Cardiac fibroblast (primary cell): ENCODE measurements at places on chromosomes 1 and 21.

- DNase-seq, result peak; percentile 55
Observed at GRCh38 chr1:206967096-206967849, 3.0 kb downstream of the FCAMR start.

GRCh38 chr21:25387665-25388064 is 219.6 kb downstream of the MRPL39 start:
- no peak for DNase-seq

- DNase-seq, result peak; percentile 32
Observed at GRCh38 chr1:38991638-38992411, 749 bp downstream of the AKIRIN1 start.

- no peak for DNase-seq
Observed at GRCh38 chr1:226355669-226356551, 46.9 kb upstream of the LIN9 start.

GRCh38 chr1:56816264-56816663 is 2.9 kb downstream of the FYB2 start:
- peak; percentile 2 for DNase-seq

DNA sequence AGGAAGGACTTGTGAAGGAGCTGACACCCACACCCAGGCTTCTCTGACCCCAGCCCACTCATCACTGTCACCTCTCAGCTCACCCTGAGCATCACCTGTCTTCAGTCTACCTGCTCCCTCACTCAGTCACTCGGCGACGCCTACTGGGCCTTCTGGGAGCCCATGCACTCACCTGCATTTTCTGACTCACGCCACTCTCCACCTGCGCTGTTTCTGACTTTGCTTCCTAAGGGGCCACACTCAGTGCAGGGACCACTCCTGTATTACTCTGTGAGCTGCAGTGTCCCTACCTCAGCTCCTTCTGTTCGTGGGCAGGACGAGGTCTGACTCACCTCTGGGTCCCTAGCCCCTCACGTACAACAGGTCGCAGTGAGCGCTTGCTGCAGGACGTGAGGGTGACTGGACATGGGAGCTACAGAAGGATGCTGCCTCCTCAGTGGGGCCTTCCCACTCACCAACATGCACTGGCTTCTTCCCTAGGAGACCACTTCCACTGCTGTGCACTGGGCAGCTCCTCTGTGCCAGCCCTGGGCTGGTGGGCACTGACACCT is 102.3 kb downstream of the GLIS1 start:
- DNase-seq, result no peak

DNA sequence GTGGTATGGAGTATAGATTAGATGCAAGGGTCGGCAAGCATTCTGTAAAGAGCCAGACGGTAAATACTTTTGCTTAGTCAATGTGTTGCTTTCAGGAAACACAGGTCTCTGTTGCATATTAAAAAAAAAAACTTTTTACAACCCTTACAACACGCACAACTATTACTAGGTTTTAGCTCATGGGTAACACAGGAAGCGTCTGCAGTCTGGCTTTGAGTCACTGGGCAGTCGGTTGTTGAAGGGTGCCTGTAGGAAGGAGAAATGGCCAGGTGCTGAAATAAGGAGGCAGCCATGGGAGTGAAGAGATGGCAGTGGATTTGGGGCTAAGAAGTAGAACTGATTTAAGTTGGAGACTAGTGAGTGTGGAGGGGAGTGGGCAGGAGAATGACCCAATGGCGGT is 192.1 kb downstream of the KCNJ6 start:
- no peak for DNase-seq

DNA sequence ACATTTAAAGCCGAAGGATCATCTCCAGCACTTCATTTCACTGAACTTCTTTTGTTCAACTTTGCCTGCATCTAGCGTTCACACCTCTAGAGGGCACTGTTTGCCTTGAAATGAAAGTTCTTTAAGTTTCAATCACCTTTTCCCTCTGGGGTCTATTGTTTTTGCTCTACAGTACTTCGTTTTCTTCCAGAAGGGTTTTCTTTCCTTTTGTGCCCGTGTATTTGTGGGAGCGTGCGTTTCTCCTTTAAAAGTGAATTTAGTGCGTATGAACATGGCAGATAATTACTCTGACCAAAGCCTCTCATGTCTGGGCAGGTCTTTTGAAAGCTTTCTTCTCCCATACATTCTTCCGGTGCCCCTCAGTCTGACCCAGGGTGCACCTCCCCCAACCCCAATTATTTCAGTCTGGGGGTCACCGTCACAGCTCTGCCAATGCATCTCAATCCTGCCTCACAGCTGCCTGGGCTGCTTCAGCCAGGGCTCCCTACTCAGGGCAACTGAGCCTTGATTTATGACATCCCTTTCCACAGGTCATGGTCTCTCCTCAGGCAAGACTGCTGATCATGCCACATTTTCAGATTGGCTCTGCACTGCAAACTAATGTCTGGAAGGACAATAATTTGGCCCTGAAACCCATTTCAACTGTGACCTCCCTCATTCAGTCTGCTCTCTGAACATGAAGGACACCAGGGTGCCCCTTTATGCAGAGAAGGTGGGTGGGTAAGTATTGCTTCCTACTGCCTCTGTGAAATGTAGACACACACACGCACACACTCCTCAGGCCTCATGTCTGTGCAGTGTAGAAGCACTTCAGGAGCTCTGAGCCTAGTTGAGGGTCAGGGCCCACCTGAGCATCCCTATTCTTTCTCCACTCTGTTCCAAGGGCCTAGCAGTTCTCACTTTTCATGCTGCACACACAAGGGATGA is 88.6 kb downstream of the NUF2 start:
- DNase-seq, result peak; percentile 77

DNA sequence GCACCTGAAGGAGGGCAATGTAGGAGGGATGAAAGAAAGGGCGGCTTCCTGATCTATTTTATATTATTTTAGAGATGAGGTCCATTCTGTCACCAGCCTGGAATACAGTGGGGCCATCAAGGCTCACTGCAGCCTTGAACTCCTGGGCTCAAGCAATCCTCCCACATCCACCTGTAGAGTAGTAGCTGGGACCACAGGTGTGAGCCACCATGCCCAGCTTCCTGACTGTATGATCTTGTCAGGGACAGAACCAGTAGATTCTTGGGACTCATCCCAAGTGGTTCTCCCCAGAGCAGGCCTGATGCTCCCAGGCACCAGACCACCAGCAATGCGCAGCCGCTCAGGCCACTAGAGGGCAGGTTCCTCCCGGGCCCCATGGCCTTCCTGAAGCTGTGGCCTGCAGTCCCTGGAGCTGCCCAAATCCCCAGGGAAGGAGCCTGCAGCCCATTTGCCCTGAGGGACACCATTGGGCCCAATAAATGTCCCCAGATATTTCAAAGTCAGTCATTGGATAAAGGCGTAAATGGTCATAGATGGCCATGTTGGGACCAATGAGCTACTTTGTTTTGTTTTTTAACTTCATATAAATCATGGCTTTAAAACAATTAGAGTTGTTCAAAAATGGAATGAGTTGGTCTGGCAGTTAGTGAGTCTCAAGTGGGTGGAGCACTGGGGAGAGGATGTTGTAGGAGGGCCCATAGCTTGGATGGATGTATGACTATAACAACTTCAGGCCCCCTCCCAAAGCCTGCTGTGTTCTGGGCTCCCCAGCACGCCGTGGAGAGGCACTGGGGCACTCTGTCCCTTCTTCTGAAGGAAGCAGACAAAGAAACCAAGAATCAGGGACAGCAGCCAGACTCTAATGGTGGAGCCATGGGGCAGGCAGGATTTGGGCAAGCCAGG is 44.7 kb upstream of the GOLT1A start:
- peak; percentile 54 for DNase-seq

- DNase-seq, result peak; percentile 88
Observed at GRCh38 chr1:23984417-23985186, 4.5 kb upstream of the SRSF10 start.

DNA sequence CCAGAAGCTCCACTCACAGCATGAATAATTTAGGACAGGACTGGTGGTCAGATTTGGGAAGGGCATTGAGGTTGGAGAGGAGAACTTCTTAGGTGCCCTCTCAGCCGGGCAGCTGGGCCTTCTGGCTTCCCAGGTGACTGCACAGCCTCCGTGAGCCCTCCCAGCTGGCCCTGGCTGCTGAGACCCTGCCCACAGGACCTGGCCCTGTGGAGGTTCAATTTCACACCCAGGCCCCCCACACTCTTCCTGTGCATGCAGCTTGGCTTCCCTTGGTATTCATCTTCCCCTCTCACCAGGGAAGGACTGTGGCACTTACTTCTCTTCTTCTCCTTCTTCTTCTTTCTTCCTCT is 50.6 kb downstream of the NDUFS5 start:
- DNase-seq, result no peak

- no peak for DNase-seq
Observed at GRCh38 chr1:6601923-6602668, 573 bp downstream of the KLHL21 start.

GRCh38 chr1:74463333-74463988 is 49.0 kb downstream of the LRRC53 start:
- peak; percentile 13 for DNase-seq
